ENCODE measurements at places on chromosomes 11 and 22.
A peak's percentile ranks its signal among the peaks of the same experiment; 100 is the strongest.

GRCh38 chr22:17705546-17705945, 67.0 kb downstream of the BCL2L13 start:
- DNase-seq, result no peak

GRCh38 chr22:30187529-30188407, 58.8 kb downstream of the LIF start:
- DNase-seq, result no peak

DNA sequence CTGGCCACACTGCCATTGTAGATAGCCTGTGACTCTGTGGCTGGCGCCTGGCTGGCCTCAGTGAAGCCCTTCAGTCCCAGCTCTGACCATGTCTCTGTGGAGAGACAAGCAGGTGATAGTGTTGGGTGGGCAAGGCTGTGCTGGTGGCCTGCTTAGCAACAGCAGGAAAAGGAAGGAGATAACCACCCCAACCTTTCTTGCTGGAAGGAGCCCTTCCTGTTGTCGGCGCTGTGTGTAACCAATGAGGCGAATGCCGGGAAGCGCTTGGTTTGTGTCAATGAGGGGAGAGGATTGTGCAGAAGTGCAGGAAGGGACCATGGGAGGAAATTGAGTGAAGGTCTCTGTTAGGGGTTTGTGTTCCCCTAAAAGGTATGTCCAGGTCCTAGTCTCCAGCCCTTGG, 27.3 kb downstream of the PARVB start:
- DNase-seq, result no peak

GRCh38 chr22:27642104-27642800, 159.3 kb downstream of the MN1 start:
- DNase-seq, result no peak

DNA sequence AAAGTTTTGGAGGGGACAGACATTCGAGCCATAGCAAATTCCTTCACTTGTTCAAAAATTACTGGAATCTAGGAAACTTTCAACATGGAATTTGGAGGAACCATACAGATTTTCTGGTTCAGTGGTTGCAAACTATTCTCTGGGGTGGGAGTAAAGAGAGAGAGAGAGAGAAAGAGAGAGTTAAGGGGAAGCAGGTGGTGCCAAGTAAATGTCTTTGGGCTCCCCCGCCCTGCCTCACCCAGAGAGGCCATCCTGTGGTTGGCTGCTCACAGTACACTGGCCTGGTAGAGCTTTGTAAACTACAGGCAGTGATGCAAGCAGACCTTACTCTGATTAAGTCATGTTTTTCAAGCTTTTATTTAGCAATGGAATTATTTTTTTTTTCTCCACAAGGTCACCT, 82.6 kb downstream of the ADAMTS15 start:
- DNase-seq, result no peak

GRCh38 chr22:40196628-40197360, 19.1 kb downstream of the TNRC6B start:
- DNase-seq, result peak; percentile 63

DNA sequence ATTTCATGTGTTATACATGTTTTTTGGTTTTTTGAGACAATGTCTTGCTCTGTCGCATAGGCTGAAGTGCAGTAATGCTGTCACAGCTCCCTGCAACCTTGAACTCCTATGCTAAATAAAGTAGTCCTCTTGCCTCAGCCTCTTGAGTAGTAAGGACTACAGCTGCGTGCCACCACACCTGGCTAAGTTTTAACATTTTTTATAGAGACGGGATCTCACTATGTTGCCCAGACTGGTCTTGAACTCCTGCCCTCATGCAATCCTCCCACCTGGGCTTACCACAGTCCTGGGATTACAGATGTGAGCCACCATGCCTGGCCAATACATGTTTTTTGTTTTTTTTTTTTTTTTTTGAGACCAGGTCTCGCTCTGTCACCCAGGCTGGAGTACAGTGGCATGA, 33.9 kb downstream of the SWAP70 start:
- DNase-seq, result no peak

- DNase-seq, result no peak
Measured at GRCh38 chr22:27679176-27679575, 122.4 kb downstream of the MN1 start.

- DNase-seq, result no peak
Measured at GRCh38 chr11:48088682-48089050, 108.3 kb downstream of the PTPRJ start.

DNA sequence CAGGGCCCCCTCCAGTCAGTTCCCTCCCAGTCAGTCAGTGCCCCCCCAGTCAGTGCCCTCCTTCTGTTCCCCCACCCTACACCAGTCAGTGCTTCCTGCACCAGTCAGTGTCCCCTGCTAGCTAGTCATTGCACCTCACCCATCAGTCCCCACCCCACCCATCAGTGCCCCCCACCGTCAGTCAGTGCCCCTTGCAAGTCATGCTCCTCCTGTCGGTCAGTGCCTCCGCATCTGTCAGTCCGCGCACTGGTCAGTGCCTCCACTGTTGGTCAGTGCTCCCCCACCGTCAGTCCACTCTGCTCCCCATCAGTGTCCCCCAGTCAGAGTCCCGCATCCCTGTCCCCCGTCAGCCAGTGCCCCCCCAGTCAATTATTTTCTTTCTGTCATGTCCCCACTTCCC, 3.3 kb downstream of the PPP6R2 start:
- DNase-seq, result no peak

GRCh38 chr11:32500001-32500400, 64.7 kb upstream of the WT1 start:
- DNase-seq, result no peak

DNA sequence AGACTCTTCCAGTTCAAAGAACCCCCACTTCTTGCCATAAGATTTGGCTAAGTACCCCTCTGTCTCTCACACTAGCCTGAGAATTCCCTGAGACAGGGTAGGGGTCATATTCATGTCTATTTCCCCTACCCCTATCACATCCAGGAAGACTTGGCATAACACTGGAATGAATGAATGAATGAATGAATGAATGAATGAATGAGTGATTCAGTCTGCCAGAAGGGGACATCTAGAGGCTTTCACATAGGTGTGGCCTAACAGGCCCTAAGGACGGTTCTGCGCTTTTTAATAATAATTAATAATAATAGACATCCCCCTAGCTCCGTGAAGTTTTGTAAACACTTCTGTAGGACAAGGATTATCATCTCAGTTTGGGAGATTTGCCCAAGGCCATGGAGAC, 415.7 kb downstream of the TENM4 start:
- DNase-seq, result no peak

GRCh38 chr11:35711924-35712323, 49.3 kb downstream of the TRIM44 start:
- DNase-seq, result no peak

GRCh38 chr11:62677156-62677555, 1.7 kb downstream of the UBXN1 start:
- DNase-seq, result no peak

GRCh38 chr11:57457643-57458023, 2.7 kb upstream of the RTN4RL2 start:
- DNase-seq, result no peak

DNA sequence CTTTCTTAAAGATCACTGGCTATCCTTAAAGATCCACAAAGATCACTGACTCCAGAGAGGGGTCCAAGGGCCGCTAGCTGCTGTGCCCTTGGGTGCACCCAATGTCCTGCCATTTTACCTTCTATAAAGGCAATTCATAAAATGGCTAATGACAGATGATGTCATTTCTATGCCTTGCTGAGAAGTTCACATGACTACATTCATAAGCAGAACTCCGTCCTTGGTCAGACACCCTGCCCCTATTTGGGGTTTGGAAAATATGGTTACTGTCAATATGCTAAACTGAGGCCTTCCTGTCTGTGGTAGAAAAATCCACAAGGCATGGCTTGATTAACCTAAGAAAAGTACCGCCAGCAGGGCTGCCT, 60.9 kb upstream of the BMAL1 start:
- no peak for DNase-seq

GRCh38 chr22:22728382-22728781, 84.0 kb downstream of the GGTLC2 start:
- DNase-seq, result no peak

DNA sequence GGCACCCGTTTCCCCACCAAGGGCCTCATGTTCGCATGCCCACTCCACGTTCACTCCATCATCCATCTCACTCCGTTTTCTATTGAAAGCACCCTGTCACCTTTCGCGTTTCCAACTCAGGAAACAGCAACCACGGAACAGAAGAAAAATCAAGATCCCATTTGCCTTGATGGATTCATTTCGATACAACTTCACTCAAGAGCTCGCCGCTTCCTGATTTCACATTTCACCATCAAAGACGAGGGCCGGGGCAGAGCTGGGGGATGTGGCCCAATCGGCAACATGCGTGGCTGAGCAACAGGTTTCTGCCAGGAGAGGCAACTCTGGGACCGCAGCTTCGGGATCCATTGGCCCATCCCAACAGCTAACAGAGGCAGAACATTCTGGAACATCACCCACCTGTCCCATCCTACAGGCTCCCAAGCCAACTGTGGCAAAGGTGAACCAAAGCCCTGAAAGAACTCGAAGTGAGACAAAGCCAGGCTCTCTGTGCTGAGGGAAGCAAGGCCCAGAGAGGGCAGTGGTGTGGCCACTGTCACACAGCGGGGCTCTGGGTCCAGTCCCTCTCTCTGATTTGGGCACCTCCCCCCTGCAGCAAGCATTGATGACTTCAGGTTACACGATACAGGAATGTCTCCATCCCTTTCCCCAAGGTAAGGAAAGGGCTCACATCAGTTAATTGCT, 36.2 kb upstream of the CD5 start:
- DNase-seq, result peak; percentile 70

DNA sequence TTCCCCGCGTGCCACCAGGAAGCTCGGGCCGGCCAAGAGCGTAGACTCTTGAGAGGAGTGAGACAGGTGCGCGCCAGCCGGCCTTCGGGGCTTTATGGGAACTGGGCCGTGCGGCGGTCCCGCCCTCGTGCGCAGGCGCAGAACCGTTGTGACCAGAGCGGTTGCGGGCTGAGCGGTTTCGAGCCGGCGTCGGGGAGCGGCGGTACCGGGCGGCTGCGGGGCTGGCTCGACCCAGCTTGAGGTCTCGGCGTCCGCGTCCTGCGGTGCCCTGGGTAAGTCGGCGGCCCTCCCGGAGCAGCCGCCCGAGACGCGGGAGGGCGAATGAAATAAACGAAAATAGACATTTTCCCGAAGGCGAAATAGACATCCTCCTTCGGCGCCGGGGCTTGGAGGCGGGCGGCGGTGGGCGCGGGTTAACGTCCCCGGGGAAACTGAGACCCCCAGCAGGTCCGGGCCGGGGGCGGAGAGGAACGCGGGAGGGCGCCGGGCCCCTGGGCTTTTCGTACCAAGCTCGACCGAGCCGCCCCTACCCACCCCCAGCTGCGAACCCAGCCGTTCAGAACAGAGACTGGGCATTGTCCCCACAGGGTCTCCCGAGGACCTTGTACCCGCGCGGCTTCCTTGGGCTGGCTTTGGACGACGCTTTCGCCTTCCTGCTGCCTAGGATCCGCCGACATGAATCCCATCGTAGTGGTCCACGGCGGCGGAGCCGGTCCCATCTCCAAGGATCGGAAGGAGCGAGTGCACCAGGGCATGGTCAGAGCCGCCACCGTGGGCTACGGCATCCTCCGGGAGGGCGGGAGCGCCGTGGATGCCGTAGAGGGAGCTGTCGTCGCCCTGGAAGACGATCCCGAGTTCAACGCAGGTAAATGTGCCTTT, at the start of gene ASRGL1:
ASRGL1 (plus strand) TSS at position 146 of the 879 bp plus-strand sequence; CDS start at position 676, 530 bp downstream.
- peak; percentile 85 for DNase-seq

GRCh38 chr11:96215826-96216225, 127.2 kb downstream of the MAML2 start:
- DNase-seq, result no peak

- no peak for DNase-seq
Measured at GRCh38 chr11:15333407-15333806, 218.7 kb downstream of the INSC start.

GRCh38 chr22:50257451-50258360, 3.8 kb downstream of the MAPK12 start:
- no peak for DNase-seq

DNA sequence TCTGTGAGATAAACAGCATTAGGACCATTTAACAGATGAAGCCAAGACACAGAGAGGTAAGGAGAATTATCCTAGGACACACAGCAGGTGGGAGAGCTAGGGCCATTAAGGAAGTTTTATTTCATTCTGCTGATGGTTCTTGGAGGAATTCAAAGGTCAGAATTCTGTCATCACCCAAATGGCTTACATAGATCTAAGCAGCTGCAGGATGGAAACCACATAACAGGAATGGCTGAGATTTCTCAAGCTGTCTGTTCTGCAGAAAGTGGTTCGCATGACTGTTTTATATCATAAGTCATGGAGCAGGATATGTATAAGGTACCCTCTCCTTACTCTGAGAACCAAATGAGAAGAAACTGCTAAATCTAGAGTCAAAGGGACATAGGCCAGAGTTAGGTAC, 163.2 kb upstream of the NARS2 start:
- no peak for DNase-seq

- DNase-seq, result no peak
Measured at GRCh38 chr11:129230006-129230405, 37.9 kb upstream of the ARHGAP32 start.

- no peak for DNase-seq
Measured at GRCh38 chr11:13874597-13874996, 87.9 kb upstream of the SPON1 start.

GRCh38 chr22:17241576-17242330, 22.5 kb upstream of the ADA2 start:
- DNase-seq, result no peak

DNA sequence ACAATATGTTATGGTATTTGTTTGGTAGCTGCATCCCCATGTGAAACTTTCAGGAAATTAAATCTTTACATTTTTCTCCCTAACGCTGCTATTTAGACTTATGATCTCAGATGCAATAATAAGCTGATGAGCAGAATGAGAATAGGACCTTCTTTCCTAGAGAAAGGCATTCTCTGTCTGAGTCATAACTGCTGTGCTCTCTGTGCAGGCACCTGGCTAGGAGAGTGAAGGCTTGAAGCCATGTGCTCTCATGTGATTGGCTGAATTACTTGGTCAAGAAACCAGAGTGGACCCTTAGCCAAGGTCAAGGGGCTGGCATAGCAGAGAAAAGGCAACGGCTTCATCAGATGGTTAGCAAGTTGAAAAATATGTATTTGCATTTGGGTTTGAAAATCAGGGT, 185.0 kb downstream of the ADAMTS15 start:
- no peak for DNase-seq

All from activated CD4-positive, alpha-beta T cell treated with anti-CD3 and anti-CD28 coated beads, Interleukin-2, amount 50 U/mL, for 48 hours (primary cell).